ENCODE measurements at places on chromosomes 2 and 18. TPM values are rescaled to one million over a fixed set of nuclear protein-coding genes. Genes with fewer than 3 reads are reported as not detected.

- no peak for DNase-seq
These were observed 10.9 kb downstream of the SH2D6 start for GRCh38 chr2:85429213-85429923.

GRCh38 chr2:32372519-32373182, 15.8 kb downstream of the BIRC6 start:
- no peak for DNase-seq

The IL1R1 gene
- 7.7 TPM for total RNA-seq

The QPCT gene
- total RNA-seq, result 0.69 TPM
